Astrocyte of the cerebellum (primary cell): ENCODE measurements at places on chromosomes 6 and 20.

- no peak for DNase-seq
Measured at GRCh38 chr6:170039156-170040114, 251.4 kb downstream of the DLL1 start.

DNA sequence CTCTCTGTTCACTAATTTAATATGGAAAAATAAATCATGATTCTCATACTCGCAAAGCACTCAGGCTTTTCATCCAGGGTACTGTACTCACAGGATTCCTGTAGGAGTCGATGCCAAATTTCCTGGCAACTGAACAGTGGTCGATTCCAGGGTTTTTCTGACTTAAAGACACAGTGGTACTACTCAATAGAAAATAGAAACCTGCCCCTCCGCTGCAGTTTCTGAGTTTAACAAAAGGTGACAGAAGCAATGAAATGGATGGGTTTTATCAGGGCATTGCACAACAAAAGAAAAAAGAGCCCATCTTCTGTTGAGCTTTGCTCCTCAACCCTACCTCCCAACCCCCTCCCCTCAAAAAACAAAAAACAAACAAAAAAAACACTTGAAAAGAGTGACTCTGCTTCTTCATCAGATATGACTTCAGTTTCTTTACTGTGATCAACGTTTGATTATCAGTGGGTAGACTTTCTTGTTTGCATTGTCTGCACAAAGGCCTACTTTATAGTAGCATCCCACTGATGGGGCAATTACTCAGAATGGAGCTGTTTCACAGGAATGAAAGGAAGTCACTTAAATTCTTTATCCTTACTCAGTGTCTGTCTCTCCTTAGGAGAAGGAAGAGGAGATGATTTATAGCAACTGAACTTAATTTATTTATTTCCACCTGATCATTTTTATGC lies 96.2 kb upstream of the FOXO3 start:
- no peak for DNase-seq

DNA sequence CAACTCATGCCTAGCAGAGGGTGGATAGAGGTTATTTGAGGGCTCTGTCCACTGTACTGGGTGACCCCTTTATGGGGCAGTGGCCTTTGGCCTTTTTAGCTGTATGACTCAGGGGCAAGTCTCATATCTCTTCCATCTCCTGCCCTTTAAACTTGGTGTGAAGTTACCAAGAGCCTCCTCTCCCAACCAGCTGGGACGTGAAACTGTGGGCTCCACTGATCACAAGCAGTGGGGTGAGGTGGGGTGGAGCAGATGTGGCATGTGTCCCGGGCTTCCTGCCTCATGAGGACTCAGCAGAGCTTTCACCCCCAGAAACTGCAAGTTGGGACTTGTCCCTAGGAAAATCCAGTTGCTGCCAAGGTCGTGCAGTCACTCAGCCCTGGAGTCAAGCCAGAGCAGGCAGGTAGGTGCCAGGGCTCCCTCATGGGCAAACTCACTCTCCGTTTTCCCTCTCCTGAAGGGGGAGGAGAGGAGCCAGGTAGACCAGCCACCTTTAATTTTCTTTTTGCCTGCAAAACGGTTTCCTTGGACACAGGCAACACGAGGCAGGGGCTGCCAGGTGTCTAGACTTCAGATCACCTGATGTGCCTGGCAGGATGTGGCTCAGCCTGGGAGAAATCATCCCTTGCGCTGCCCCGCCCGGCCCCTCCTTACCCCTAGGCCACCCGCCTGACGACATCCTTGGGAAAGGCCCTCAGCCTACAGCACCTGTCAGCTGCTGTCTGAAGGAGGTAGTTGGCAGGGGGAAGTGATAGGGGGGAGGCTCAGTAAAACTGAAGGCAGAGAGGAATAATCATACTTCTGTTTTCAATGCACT lies 4.0 kb downstream of the CDKN1A start:
- DNase-seq: no peak

DNA sequence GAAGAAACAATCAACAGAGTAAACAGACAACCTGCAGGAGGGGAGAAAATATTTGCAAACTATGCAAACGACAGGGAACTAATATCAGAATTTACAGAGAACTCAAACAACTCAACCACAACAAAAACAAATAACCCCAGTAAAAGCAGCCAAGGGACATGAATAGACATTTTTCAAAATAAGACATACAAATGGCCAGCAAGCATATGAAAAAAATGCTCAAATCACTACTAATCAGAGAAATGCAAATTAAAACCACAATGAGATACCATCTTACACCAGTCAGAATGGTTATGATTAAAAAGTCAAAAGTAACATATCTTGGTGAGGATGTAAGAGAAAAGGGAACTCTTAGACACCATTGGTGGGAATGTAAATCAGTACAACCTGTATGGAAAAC lies 215.0 kb downstream of the THBS2 start:
- no peak for DNase-seq

DNA sequence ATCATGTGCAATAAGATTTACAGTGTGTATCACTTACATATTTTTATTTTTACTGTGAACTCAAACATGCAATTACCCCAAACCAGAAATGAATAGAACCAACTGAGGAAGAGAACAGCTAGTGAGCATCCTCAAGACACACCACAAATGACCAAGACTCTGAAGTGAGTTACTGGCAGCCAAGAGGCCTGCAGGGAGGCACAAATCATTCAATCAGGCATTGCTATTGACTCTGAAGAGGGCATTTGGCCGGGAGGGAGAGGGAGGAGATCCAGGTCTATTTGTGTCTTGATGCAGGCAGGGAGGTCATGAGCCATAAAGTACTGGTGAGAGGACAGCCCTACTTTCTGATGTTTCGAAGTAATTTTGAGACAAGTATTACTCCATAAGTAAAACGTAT lies 257.7 kb downstream of the BCKDHB start:
- DNase-seq: no peak

- peak; percentile 38 for DNase-seq
Measured at GRCh38 chr20:10555865-10556308, 117.9 kb downstream of the JAG1 start.
